BJ (cell line): ENCODE measurements at places on chromosomes 12 and 14. TPM values are rescaled to one million over a fixed set of nuclear protein-coding genes. Genes with fewer than 3 reads are reported as not detected.

- DNase-seq, result no peak
Measured at GRCh38 chr14:74763803-74764531, 851 bp downstream of the YLPM1 start.

DNA sequence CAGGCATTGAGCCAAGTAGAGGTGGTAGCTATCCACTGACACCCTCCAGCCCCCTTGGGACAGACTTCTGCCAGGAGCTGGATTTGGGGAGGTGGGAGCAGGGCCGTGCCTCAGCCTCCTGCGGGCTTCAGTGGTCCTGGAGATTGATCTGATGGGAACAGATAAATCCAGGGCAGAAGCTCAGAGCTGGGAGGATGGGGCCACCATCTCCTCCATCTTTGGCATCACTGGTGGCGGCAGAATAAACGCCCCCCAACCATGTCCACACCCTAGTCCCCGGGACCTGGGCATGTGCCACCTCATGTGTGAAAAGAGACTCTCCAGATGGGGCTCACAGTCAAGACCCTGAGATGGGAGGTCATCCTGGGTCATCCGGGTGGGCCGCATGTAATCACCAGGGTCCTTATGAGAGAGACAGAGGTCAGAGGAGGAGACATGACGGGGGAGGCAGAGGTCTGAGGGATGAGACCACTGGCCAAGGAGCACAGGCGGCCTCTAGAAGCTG is 209.6 kb upstream of the RTL1 start:
- DNase-seq, result no peak

DNA sequence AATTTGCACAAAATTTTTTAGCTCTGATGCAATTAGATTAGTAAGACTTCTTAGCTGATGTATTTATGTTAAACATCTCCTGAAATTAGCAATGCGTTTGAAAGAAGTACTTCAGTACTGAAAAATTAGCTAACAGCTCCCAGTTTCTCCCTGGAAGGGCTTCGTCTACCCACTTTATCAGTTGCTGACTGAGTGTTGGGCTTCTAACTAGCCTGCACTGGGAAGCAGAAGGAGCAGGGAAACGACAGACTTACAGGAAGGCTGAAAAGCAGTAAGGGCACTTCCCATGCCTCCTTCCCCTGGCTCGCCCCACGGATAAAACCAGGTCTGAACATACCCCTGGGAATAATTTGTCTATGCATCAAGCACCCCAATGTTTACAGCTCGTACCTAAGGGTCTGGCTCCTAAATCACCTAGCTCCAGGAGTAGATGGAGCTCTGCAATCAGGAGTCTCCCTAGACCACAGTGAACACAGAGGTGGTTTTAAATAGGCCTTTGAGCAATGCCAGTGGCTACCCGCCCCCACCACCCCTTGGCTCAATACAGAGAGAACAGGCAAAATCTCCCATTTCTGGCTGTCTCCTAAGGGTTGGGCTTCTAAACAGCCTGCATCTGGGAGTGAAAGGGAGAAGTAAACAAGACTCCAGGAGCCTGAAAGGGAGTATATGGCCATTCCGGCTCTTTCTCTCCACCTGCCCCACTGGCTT is 23.7 kb downstream of the A2M start:
- no peak for DNase-seq

GRCh38 chr12:92132288-92132687 is 13.4 kb downstream of the BTG1 start:
- no peak for DNase-seq

- no peak for DNase-seq
Measured at GRCh38 chr12:106113446-106113823, 25.3 kb downstream of the NUAK1 start.

SIRT4 gene
- polyA plus RNA-seq, result 1.2 and 1.5 TPM in 2 replicates

CAPS2 gene
- polyA plus RNA-seq, result 0.74 and 0.86 TPM in 2 replicates

PAH gene
- polyA plus RNA-seq, result not detected in 2 replicates

- no peak for DNase-seq
Measured at GRCh38 chr14:50022661-50023060, 93.7 kb downstream of the VCPKMT start.

- DNase-seq, result no peak
Measured at GRCh38 chr12:105330931-105331804, 677 bp downstream of the C12orf75 start.

CMTM5 gene
- polyA plus RNA-seq, result not detected in 2 replicates

- no peak for DNase-seq
Measured at GRCh38 chr12:91940826-91941570, 204.6 kb downstream of the BTG1 start.

- no peak for DNase-seq
Measured at GRCh38 chr12:106673141-106673540, 90.3 kb downstream of the RFX4 start.

- no peak for DNase-seq
Measured at GRCh38 chr12:6626654-6627283, 9.0 kb downstream of the LPAR5 start.

DNA sequence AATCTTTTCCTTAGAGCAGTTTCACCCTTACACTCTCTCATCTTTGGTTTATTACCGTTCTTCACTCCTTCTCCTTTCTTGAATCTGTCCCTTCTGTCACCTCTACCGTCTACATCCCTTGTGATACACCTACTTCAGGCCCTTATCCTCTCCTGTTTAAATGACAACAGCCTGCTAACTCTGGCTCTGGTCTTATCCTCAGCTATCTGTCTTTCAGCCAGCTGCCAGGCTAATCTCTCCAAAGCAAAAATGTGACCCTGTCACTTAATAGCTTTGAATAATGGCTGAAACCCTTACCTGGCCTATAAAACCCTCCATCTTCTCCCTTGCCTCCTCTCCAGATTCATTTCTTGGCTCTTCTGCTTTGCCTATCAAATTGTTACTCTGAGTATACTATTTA is 32.3 kb downstream of the BEST3 start:
- no peak for DNase-seq

ADCK1 gene
- 4.4 and 7.3 TPM in 2 replicates for polyA plus RNA-seq

- no peak for DNase-seq
Measured at GRCh38 chr12:123761841-123762714, at the start of gene DNAH10. DNAH10 (plus strand) TSS chr12:123762301; CDS start chr12:123762337, 36 bp downstream.

DNA sequence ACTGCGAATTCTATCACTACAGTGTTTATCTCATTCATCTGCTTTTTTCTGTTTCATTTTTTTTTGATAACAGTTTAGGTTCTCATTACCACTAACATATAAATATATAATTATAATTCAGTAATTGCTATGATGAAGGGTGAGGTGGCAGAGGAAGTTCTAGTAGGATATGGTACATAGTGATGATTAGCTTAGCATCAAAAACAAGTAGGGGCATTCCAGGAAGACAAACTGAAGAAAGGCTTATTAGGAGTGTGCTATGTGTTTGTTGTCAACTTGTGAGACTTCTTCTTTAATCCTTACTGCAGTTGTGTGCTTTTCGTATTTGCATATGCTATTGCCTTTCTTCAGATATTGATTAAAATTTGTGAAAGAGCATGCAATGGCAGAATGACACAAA is 20.6 kb downstream of the FUT8 start:
- DNase-seq, result no peak

- DNase-seq, result no peak
Measured at GRCh38 chr12:123062681-123063486, 82.4 kb downstream of the ARL6IP4 start.

- no peak for DNase-seq
Measured at GRCh38 chr14:67482231-67483164, 6.0 kb downstream of the TMEM229B start.

GRCh38 chr14:101215927-101216326 is 312.4 kb upstream of the RTL1 start:
- no peak for DNase-seq

TAS2R43 gene
- polyA plus RNA-seq, result not detected in 2 replicates

NELL2 gene
- polyA plus RNA-seq, result 0.16 and 0.23 TPM in 2 replicates

MARCHF9 gene
- 3.1 and 6.2 TPM in 2 replicates for polyA plus RNA-seq

SLC2A14 gene
- not detected in 2 replicates for polyA plus RNA-seq

GRCh38 chr12:10722502-10722904 is 620 bp downstream of the YBX3 start:
- DNase-seq, result no peak

RNASE7 gene
- not detected in 2 replicates for polyA plus RNA-seq
